ENCODE measurements at places on chromosomes 6 and 20.

DNA sequence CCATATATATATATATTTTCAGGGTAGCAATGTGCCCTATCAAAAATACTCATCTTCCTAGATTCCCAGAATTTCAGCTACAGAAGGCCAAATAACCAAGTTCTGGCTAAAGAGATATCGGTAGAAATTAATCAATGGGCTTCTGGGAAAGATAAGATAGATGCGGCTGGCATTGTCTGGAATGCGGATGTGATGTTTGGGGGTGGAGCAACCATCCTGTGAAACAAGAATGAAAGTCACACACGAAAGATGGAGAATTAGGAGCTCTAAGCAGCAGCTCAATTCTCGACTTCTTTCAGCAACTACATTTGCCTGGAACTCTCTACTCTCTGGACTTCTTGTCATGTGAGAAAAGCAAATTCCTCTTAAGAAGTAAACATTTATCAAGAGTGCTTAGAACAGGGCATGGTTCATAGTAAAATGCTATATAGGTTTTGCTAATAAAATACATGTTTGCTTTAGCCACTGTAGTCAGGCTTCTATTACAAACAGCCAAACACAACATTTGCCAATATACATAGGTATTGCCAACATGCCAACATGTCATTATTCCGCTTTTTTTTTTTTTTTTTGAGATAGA, 90.8 kb downstream of the CLIC5 start:
- DNase-seq: no peak

DNA sequence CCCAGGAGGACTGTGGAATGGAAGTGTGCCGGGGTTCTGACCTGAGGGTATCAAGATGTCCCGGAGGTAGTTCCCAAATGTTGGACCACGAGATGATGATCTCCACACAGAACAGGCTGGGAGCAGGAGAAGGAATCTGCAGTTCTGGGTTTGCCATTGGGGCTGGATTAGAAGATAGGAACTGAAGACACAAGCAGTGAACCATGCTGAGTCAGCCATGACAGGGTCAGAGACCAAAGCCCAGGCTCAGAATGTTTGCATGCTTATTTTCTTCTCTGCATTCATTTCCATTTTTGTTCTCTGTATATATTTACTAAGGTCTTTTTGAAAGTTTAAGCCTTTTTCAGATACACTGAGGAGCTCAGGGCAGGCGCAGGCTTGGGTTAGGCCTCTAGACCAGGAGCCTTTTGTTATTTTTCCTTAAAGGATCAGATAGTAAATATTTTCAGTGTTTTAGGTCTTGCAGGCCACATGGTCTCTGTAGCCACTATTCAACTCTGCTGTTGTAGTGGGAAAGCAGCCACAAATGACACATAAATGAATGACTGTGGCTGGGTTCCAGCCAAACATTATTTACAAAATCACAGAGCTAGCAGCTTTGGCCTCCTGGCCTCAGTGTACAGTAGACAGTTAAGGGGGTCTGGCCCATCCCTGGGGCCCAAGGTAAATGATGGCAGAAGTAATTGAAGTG, 28.5 kb downstream of the SLC35D3 start:
- no peak for DNase-seq

DNA sequence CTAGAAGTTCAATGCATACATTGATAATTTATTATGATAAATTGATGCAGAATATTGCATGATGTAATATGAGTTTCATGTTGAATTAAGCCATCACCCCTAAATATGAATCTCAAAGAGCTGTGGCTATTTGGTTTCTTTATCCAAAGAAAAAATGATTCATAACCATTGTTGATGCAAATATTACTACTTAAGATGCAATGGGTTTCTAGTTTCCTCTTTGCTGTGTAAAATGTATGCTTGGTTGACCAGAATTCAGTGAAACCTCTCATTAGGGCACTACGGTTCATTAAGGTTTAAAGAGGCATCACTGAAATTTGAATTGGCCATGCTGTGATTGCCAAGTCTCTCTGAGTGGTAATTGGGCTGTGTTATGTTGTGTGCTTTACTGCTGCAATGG, 492.5 kb upstream of the FLRT3 start:
- DNase-seq: no peak

DNA sequence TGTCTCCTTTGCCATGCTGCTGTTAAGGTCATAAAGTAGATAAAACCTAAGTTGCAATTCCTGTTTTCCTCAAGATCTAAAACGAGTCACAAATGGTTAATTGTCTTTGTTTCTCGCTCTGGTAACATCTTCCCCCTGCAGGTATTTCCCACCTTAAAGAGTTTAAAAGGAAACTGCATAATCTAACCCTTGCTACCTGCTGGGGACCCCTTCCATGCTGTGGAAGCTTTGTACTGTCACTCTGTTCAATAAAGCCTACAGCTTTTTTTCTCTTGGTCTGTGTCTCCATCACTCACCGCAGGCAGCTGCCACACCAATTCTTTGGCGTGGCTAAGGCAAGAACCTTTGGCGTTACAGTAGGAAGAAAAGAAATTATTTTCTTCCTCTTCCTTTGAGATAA, 117.7 kb upstream of the GJE1 start:
- DNase-seq: no peak

GRCh38 chr6:70725817-70726415, 58.2 kb downstream of the SMAP1 start:
- no peak for DNase-seq

- no peak for DNase-seq
Measured at GRCh38 chr6:72130327-72130726, 244.0 kb downstream of the RIMS1 start.

- no peak for DNase-seq
Measured at GRCh38 chr20:62648318-62648995, 6.2 kb downstream of the SLCO4A1 start.

GRCh38 chr6:144659202-144660182, 374.4 kb downstream of the UTRN start:
- DNase-seq: no peak

- no peak for DNase-seq
Measured at GRCh38 chr6:24848461-24848860, 49.7 kb upstream of the ARMH2 start.

- no peak for DNase-seq
Measured at GRCh38 chr6:44062771-44063560, 64.3 kb downstream of the MRPL14 start.

GRCh38 chr6:41935685-41936072, 5.9 kb downstream of the CCND3 start:
- no peak for DNase-seq

DNA sequence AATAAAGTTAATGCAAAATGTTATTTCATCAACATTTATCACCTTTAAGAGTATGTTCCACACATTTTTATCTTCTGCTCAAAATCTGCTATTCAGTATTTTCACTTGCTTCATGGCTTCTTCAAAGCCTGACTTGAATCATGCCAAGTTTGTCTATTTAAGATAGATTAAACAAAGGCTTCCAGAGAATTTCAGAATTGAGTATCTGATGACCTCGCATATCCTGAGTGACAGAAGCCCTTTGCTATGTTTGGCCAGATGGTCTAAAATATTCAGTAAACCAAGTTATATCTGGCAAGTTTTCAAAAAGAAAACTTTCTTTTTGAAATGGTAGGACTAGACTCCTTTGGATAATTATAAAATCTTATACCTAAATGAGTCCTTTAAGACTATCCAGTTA, 348.9 kb upstream of the KCNQ5 start:
- no peak for DNase-seq

GRCh38 chr6:37006793-37007339, 1.4 kb downstream of the FGD2 start:
- DNase-seq: no peak

- no peak for DNase-seq
Measured at GRCh38 chr6:167954151-167954550, 43.3 kb upstream of the KIF25 start.

- no peak for DNase-seq
Measured at GRCh38 chr6:7998103-7998725, 66.0 kb downstream of the BLOC1S5 start.

DNA sequence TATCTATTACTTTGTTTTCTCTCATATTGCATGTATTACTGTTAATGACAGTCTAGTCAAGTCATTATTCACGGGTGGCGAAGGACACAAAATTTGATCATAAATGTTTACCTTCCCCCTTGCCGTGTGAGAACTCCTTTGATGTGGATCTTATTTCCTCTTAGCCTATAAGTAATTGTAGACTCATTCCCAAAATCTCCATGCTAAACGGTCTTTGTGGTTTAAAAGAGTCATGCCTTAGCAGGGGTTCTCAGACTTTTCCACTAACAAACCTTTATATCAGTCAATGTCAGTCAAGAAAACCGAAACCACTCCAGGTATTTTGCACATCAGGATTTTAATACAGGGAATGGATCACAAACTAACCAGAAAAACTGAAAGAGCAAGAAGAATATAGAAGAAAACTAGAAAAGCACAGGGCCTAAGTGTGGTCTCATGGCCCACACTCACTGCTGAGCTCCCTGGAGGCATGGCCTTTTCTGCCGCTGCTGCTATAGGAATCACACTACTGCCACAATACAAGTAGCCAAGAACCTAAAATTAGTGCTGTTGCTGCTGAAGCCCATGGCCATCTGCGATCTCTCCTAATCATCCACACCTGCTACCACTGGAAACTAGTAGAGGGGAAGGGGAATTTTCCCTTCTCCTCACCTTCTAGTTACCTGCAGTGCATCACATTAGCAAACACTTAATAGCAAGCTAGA, 186.0 kb upstream of the POU3F2 start:
- DNase-seq: no peak

DNA sequence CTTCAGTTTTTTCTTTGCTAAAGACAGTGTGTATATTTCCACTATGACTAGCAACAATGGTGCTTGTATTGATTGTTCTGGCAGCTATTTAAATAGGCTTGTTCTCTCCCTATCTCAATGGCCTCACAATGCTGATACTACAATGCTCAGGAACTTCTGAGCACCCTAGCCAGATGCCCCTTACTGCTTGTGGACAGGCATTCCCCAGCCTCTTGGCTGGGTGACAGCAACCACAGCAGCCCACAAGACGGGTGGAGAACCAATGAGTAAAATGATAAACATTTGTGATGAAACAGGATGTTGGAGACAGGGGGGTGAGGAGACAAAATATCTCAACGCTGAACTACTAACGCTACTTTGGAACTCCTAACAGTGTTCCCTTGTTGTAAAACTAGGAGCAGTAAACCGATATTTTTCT, 42.3 kb downstream of the HIVEP2 start:
- peak; percentile 60 for DNase-seq

DNA sequence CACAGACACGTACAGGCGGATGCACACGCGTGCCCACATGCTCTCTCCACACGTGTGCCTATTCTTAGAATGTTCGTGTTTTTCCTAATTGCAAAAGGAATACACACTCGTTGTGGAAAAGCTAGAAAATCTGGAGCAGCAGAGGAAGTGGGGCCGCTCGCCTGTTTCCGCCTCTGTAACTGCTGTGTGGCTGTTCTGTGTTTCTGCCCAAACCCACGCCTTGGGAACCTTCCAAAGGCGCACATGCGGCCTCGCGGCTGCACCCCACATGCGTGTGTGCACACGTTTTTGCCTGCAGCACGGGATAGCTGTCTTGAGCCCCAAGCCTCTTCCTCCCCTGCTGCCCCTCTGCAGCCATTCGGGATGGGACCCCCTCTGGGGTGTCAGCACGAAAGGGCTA, 12.2 kb downstream of the SLC17A9 start:
- DNase-seq: no peak

GRCh38 chr6:4318321-4318720, 182.9 kb upstream of the ECI2 start:
- no peak for DNase-seq

DNA sequence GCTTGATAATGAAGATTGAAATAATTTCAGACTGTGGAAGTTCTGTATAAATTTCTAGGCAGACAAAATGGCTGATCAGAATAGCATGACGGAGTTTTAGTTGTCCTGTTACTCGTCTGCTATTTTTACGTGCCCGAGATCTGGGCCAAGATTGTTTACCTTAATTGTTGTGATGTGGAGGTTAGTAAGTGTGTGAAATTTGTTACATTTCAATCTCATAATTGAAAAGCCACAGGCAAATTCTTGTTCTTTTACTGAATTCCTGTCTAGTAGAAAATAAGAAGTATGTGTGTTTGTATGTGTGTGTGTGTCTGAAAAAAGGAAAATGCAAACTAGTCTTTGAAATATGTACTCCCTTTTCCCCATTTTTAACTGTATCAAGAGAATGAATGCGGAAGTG, 115.2 kb downstream of the UTRN start:
- DNase-seq: no peak

DNA sequence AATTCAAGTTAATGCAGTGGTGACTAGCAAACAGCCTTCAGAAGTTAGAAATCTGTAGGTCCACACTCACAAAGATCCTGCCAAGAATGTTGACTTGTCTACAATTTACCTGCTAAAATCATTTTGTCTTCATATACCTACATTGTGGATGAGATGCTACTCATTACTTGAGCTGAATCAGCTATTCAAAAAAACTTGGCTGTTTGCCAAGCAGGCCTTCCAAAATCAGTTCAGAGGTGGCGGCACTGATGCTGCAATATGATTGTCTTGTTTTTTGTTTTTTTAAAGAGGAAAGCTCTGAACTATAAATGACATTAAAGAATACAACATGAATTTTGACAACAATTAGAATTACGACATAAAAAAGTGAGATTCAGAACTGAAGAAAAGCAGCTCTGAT, 354.7 kb upstream of the KHDRBS2 start:
- DNase-seq: no peak

GRCh38 chr6:35611240-35611639, 77.5 kb downstream of the FKBP5 start:
- DNase-seq: no peak

DNA sequence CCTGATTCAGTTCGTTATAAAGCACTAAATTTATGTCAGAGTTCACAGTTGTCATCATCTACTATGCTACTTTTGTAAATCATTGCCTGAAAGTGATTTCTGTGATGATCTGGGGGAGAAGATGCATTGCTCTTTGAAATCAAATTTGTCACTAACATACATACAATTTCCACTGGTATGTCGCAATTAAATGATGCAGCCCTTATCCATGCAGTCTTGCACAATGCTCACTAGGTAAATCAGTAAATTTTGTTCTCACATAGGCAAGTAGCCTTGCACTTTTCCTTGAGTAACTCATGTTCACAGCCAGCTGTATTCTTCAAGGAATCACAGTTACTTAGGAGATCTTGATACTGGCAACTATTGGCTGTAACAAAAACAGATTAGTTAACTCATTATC, 20.8 kb downstream of the CRISP2 start:
- no peak for DNase-seq

DNA sequence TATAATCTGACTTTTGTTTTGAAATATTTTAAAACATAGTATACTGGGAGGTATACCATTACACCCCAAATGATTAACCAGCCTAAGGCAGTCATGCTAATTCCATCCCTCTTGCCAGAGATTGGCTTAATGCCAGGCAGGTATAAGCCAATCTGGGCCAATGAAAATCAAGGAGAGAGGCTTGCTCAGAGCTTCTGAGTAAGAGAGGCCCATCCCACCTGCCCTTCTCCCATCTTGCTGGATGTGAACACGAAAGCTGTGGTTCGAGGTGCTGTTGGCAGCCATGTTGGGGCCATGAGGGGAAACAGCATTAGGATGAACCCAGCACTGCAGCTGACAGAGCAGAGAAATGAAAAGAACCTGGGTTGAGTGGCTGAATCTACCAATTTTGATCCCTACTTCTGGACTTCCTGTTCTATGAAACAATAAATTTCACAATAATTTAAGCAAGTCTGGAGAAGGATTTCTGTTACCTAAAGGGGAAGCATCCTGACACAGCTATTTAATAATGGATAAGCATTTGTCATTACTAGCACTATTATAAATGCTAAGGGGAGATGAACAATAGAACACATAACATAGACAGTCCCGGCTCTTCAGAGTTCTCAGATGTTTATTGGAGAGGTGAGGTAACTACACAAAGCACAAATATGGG, 152.3 kb downstream of the CDC5L start:
- DNase-seq: no peak
